ENCODE measurements at places on chromosomes 5 and 9.
A peak's percentile ranks its signal among the peaks of the same experiment; 100 is the strongest.

DNA sequence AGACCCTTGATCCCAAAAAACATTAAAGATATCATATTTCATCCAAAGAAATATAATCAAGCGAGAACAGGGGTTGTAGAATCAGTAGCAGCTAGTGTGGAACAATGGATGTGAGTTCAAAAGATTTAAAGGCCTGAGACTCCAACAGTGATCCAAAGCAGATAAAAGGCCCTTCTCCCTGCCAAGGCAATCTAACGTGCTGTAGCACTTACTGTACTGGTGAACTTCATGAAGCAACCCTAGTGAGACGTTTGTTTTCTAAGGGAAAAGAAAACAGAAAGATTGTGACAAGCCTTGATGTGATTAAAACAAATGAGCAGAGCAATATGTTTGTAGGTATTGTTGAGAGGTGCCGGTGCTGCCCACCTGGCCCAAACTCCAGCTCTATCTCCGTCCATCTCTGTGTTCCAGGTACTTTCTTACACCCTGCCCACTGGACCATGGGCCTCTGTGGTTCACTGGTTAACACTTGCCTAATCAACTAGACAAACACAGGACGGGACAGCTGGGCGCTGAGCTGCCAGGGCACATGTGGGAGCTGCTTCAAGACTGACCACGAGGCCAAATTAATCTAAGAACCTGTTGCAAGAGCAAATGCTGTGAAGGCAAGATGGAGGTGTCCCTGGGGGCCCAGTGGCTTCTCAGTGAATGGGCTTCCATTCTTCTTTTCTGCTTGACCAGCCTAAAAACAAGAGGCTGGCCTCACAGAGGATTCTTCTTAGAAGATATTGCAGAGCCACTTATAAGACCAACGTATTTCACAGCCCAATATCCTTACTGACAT is 265.5 kb downstream of the CWC27 start:
- DNase-seq, result peak; percentile 41

GRCh38 chr9:34256104-34256503 is 73.0 kb downstream of the KIF24 start:
- DNase-seq, result no peak

DNA sequence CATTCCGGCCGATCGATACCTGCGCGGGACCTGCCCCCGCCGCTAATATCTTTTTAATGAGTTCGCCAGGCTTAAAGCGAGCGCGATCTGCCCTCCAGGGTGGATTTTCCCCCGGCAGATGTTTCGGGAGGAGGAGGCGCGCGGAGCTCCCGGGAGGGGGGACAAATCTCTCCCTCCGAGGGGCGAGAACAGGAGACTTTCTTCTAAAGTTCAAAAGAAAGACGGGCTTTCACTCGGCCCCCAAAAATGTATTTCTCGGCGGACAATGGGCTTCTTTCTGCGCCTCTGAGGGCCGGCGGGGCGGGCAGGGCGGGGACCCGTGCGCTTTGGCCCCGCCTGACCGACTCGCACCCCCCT is 4.1 kb upstream of the PRDM12 start:
- no peak for DNase-seq

DNA sequence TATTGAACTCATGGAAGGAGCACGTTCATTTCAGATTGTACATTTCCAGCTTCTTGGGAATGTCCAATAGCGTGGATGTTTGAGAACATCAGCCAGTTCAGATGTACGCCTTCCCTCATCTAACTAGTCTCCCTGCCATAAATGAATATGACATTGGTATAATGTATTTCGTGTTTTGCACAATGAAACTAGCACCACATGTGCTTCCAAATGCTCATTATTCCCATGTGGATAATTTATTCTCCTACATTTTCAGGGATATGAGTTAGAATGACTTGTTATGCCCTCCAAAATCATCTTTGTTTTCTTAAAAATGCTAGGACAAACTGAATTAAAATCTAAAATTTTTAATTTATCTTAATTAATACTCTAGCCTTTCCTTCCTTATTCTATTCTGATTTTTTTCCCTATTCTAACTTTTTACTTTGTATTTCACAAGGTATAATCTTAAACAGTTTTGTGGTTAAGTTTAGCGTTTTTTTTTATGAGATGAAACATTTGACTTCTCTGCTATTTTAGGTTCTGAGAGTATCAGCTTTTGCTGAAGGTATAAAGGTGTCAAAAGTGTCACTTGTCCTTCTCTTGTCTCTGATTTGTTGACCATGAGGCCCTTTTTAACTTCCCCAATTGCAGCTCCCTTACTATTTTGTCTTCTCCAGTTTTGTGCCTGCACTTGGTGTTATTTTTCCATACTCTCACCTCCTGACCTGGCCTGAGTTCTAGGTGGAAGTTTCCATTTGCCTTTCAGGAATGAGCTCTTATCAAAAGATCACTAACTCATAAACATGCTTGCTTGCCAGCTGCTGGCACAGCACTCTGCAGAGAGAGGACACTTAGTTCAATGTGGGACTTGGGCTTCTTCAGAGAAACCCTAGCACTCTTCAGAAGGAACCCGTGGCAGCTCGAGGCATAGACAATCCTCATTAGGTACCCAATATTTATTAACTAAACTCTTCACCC is 106.8 kb downstream of the FRMD3 start:
- DNase-seq, result no peak

GRCh38 chr5:174383210-174384167 is 338.0 kb downstream of the NSG2 start:
- peak; percentile 1 for DNase-seq

DNA sequence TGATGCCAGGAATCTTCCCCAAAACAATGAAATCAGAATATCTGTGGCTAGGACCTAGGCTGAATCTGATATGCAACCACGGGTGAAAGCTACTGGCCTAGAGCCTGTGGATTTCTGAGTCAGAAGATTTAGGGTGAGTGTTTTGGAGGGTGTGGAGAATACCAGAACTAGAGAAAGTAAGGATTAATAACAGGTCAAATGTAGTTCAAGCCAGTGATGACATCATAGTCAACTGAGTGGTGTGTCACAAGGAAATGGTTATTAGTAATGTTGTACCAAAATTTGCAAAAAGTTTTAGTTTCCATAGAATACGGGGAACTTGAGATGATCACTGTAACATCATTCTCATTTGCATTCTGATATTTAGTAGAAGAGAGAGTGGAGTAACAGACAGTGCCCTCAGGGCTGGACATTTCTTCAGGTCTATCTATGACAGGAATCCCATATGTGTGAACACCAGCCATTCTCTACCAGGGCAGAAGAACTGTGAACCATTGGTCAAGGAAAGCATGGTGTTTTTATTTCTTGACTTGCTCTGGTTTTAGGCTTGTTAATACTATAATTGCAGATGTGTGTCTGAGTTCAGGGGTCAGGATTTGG is 3.7 kb downstream of the GALNT12 start:
- DNase-seq, result peak; percentile 73

GRCh38 chr9:104080983-104081382 is 13.1 kb upstream of the SMC2 start:
- DNase-seq, result no peak

GRCh38 chr5:4042311-4042710 is 446.7 kb downstream of the IRX1 start:
- no peak for DNase-seq

DNA sequence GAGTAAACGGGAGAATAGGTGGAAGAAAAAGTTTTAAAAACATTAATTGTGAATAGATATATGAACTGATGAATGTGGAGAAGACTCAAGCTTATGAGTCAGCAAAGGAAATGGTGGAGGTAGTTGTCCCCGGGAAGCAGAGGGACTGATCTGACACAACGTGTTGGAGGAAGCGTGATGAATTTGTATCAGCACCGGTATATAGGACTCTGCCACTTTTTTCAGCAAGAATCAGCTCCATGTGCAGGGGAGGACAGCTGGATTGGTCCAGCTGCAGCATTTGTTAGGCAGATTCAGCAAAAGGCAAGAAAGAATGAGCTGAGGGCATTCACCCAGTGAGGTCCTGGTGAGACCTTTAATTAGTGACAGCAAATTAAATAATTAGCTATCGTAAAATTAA is 276.0 kb downstream of the TENT4A start:
- no peak for DNase-seq

GRCh38 chr5:144549580-144549979 is 378.9 kb downstream of the KCTD16 start:
- peak; percentile 62 for DNase-seq

DNA sequence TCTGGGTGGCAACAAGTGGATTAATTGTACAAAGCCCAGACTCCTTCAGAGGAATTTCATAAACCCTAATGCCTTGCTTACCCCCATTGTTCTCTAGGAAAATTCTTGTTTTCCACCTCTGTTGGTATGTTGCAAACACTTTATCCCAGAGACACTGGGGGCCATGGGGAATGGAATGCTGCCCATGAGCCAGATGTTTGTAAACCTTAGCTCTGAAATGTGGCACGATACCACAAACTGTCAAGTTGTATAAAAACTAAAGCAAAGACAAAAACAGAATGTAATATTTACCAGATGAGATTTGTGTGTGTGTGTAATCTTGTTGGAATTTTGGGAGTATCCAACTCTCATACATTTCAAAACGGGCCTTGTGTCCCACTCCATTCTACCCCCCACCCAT is 465.0 kb downstream of the EBF1 start:
- DNase-seq, result no peak

- DNase-seq, result no peak
Measured at GRCh38 chr5:38494763-38495162, 61.7 kb downstream of the LIFR start.

GRCh38 chr9:91583966-91584365 is 160.3 kb upstream of the NFIL3 start:
- no peak for DNase-seq

GRCh38 chr9:8856396-8857067 is 1057.0 kb upstream of the DMAC1 start:
- DNase-seq, result no peak

DNA sequence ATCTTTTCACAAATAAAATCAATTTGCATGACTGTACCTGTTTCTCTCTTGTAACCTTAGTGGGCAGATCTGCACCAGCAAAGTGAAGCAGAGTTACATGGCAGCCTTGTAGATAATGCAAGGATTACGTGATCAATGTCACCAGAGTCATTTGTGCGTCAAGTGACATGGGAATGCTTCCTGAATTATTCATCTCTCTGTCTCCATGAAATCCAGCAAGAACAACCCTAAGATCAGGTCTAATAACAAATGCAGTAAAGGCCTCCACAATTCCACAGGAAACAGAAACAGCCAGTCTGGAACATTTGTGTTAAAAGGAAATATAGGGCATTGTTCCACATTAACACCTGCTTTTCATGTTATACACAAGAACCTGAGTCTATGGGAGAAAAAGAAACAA is 7.8 kb downstream of the GZMA start:
- no peak for DNase-seq

DNA sequence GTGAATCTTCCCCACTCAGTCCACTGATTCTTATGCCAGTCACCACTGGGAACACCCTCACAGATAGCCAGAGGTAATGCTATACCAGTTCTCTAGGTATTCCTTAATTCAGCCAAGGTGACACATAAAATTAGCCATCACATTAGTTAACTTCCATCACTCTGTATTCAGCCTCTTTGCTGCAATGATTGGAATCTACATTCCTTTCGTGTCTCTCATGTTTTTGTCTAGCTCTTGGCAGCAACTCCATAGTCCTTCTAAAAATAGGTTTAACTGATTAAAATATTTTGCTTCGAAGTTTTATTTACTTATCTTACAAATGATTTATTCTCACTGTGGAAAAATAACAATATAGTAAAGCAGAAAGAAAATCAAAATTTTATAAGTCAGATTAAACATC is 19.6 kb upstream of the RNF20 start:
- peak; percentile 58 for DNase-seq

DNA sequence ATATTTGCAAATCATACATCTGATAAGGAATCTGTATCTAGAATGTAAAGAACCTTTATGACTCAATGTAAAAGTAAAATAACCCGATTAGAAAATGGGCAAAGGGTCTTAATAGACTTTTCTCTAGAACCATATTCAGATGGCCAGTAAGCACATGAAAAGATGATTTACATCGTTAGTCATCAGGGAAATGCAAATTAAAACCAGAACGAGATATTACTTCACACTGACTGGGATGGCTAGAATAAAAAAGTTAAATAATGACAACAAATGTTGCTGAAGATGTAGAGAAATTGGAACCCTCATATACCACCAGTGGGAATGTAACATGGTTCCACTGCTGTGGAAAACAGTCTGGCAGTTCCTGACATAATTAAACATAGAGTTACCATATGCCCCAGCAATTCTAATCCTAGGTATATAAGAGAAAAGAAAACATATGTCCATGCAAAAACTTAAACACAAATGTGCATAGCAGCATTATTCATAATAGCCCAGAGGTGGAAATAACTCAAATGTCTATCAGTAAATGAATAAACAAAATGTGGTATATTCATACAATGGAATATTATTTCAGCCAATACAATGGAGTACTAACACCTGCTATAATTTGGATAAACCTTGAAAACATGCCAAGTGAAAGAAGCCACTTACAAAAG is 100.4 kb upstream of the MAMDC2 start:
- no peak for DNase-seq

DNA sequence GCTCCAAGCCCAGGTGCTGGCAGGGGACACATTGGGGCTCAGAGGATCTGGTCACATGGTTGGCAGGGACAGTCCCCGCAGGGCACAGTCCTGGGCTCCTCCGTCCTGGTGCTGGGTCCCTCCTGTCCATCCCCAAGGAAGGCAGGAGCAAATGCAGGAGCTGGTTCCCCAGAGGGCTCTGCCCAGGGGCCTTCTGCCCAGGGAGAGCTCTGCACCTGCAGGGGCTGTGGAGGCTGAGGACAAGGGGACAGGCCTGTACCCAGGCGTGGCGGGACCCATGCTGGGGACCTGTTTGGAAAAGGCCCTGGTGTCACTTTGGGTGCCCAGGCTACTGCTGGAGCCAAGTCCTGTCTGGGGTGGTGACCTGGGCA is 7.2 kb downstream of the SPATA31E1 start:
- DNase-seq, result no peak

DNA sequence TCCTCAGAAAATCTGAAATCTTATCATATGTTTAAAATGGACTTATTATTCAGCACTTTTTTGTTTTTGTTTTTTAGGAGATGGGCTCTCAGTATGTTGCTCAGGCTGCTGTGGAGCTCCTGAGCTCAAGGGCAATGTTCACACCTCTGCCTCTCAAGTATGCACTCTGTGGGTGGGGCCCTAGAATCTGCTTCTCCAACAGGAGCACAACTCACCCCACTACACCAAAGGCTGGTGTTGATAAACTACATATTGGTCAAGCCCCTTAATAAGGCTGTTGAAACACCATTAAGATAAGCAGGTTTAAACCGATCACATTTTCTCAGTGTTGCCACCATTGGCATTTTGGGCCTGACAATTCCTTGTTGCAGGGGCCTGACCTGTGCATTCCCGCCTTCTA is 131.6 kb downstream of the FANCC start:
- no peak for DNase-seq

All from cardiac fibroblast (primary cell).